ENCODE measurements at places on chromosomes 7 and 10.

DNA sequence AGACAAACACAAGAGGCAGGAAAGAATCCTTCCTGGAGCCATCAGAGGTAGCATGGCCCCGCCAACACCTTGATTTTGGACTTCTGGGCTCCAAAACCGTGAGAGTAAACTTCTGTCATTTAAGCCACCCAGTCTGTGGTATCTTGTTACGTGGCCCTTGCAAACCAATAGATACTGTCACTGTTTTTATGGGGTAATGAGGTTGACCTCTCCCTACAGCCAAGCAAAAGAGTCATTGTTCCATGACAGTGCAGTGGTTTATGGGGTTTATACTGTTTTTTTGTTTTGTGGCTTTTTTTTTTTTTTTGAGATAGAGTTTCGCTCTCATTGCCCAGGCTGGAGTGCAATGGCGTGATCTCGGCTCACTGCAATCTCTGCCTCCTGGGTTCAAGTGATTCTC is 32.8 kb downstream of the KIAA1549 start:
- DNase-seq = no peak

GRCh38 chr10:22852712-22853353 is 75.0 kb upstream of the ARMC3 start:
- no peak for DNase-seq

GRCh38 chr10:28681291-28681763 is 4.0 kb downstream of the BAMBI start:
- DNase-seq = no peak

DNA sequence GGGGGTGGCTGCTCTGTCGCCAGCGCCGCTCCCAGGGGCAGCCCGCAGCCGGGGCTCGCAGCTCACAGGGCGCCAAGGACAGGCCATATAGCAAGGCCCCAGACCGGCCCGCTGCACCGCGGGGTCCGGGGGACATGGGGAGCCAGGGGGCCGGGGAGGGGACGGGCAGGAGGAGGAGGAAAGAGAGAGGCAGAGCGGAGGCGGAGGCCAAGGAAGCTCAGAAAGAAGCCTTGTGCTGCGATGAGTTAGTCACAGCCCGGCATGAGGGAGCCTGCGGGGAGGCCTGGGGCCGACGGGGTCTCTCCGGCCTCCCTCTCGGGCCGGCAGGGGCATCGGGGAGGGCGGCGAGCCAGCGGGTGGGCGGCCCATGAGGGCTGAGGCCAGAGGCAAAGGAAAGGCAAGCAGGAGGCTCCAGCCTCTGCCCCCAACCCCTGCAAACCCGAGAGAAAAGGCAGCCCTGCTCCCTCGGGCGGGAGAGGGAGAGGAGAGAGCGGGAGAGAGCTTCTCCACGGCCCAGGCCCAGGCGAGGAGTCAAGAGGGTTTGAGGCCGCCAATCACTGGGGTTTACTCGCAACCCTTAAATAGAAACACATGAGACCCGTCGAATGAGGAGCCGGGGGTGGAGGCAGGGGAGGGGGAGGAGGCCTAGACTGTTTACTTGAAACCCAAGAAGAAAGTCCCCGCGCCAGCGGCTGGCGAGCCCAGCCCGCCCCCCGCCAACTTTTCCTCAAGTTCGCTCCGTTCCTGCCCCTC is 167.9 kb downstream of the NEURL1 start:
- DNase-seq = no peak

GRCh38 chr7:47074702-47075153 is 507.2 kb downstream of the TNS3 start:
- DNase-seq = no peak

GRCh38 chr10:91313-91712 is 42.2 kb upstream of the TUBB8 start:
- no peak for DNase-seq

GRCh38 chr10:111384556-111384955 is 307.7 kb downstream of the ADRA2A start:
- no peak for DNase-seq

DNA sequence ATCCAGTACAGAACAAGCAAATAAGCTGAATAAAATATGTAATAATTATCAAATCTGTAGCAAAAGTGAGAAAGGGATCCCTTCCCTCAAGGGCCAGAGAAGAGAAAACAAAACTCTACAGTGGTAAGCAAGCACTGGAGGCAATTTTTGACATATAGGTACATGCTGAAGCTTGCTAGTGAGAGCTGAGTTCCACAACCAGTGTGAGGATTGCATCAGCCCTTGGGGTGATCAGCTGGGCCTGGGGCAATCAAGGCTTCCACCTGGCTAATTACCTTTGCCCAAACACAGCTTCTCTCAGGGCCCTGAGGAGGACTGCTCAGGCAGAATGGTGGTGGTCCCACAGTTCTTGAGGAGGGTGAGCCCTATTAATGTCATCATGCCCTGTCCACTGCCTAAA is 134.4 kb upstream of the DLX6 start:
- no peak for DNase-seq

DNA sequence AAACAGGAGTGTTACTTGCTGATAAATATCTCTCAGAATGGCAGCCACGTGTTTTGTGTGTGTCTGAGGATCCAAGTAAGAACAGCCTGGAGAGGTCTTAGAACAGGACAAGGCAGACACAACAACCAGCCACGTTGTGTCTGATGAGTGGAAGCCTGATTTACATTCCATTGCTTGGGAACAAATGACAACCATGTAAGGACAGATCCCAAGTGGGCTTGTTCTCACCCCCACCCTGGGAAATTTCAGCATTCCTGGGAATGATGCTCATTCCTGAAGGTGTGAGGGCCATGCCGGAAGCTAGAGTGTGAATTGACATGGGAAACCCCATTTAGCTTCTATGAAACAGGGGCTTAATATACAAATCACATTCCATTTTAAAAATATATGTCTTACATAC is 35.9 kb downstream of the IL6 start:
- no peak for DNase-seq

GRCh38 chr7:4399121-4399520 is 283.0 kb upstream of the FOXK1 start:
- DNase-seq = no peak

- DNase-seq = no peak
Observed at GRCh38 chr10:70266056-70266455, 17.7 kb downstream of the NPFFR1 start.

- DNase-seq = no peak
Observed at GRCh38 chr10:109433434-109433833, 489.9 kb downstream of the XPNPEP1 start.

DNA sequence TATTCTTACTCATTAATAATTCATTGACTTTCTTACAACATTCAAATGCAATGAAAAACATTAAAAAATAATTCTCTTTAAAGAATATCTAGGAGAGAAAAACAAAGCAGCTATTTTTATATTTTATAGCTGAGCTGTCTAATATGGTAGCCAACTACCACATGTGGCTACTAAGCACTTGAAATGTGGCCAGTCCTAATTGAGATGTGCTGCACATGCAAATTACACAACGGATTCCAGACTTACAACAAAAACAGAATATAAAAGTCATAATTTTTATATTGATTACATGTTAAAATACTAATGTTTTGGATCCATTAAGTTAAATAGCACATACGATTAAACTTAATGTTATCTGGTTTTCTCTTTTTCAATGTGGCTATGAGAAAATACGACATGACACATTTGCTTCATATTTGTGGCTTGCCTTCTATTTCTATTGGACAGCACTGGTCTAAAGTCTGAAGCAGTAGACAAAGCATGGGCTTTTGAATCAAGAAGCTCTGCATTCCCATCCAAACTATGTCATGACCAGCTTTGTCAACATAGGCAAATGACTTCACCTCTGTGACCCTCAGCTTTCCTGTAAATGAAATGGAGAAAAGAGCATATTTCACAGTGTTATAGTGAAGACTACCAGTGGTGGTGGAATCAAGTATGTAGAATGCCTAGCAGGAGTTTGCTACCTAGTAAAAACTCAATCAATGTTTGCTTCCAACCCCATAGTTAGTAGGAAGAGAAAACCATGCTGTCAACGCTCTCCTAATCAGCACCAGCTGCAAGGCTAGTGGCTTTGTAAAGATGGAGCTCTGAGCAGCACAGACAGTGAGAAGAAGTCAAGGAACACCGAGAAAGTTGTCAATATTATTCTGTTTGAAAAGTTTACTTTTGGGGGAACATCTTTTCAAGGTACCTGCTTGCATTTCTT is 37.1 kb upstream of the GDF10 start:
- no peak for DNase-seq

- DNase-seq = no peak
Observed at GRCh38 chr7:91434836-91435235, 170.6 kb downstream of the FZD1 start.

- DNase-seq = no peak
Observed at GRCh38 chr10:20686015-20686635, 211.0 kb downstream of the NEBL start.

DNA sequence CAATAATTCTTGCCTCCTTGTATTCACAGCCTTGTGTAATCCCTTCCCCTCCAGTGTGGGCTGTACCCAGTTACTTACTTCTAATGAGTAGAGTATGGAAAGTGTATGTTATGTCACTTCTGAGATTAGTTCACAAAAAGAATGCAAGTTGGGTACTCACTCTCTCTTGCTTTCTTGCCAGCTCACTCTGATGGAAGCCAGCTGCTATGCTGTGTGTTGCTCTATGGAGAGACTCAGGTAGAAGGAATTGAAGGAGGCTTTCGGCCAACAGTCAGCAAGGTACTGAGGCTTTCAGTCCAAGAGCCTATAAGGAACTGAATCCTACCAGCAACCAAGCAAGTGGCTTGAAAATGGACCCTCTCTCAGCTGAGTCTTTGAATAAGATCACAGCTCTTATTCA is 9.7 kb upstream of the BICC1 start:
- no peak for DNase-seq

- DNase-seq = no peak
Observed at GRCh38 chr7:76343931-76344321, 14.9 kb downstream of the YWHAG start.

DNA sequence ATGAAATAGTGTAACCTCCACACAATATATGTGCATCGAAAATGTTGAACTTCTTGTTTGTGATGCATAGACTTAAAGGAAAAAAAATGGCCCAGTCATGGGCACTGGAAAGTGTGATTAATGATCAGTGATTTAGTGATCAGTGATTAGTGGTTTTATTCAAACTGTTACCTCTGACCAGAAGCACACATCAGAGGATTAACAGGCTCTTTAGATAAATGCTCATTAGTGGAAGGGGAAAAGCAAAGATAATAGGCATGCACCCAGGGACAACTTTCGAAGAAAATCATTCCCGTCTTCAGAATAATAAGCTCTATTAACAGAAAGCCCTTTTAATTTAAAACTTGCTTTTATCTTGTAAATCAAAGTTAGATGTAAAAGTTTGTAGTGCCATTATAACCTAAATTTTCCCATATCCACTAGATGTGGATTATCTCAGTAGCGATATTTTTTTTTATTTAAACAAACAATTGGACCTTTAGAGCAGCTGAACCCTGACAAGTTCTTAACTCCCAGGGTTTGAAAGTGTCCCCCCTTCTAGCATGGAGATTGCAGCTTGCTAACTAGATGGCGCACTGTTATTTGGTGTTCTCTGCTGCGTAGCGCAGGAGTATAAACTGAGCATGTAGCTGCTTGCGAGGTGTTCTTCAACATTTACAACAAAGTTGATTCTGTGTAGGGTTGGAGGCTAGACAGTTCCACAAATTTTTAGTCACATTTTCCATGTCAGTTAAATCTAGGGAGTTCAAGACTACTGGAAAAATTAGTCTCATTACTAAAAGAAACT is at the start of gene CREB5:
TSS of gene CREB5 (plus strand) at position 643 of the 787 bp plus-strand sequence. CDS start 397 bp downstream, outside the sequence.
- DNase-seq = no peak

DNA sequence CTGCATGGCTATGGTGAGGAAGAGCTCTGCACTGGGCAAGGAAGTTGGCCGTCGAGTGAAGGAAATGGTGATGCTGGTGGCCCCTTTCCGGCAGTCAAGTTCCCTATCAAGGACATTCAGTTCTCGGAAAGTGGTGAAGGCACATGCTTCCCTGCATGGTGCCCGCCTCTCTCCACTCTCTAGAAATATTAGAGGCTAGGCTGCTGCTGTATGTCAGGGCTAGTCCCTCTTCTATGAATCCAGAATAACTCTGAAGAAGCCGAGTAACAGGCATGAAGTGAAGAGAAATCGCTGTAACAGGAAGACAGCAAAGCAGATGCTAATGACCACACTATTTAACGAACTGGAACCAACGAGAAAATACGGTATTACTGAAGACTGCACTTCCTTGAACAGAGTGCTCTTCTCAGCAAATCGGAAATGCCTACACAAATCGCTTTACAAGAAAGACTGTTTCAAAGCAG is 5.4 kb downstream of the IDI1 start:
- no peak for DNase-seq

DNA sequence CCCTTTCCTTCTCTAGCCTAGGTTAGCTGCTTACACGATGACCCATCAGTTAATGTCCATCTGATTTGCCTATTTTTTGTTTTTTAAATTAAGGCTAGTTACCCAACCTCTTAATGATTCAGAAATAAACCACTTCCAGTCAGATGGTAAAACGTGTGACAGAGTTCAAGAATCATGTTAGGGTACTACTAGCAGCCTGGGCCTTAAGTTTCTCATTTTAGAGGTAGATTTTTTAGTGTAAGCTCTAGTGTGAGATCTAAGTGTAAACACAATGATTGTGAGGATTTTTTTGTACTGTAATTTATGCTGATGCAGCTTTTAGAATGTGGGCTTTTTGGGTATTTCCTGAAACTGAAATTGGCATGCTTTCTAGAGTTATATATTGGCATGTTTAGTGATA is 130.0 kb downstream of the CDK14 start:
- DNase-seq = no peak

DNA sequence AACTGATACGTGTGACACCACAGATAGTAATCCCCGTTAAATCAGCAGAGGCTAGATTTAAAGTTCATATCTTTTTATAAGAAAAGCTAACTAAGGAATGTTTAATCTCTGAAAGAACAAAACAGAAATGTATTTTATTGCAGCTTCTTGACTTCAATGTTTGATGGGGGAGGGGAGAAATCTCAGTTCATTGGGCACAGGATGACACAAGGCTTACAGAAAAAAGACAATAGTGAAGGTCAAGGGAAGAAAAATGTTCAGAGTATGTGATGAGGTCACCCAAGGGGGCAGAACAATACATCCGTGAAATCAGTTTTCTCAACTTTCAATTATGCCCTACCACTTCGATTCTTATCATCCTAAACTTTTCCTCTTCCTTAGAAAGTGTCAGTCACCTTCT is 102.9 kb downstream of the ELAPOR2 start:
- DNase-seq = no peak

GRCh38 chr7:86778271-86778670 is 134.6 kb downstream of the GRM3 start:
- DNase-seq = no peak

GRCh38 chr10:53852450-53853175 is 948.4 kb downstream of the PCDH15 start:
- DNase-seq = no peak

DNA sequence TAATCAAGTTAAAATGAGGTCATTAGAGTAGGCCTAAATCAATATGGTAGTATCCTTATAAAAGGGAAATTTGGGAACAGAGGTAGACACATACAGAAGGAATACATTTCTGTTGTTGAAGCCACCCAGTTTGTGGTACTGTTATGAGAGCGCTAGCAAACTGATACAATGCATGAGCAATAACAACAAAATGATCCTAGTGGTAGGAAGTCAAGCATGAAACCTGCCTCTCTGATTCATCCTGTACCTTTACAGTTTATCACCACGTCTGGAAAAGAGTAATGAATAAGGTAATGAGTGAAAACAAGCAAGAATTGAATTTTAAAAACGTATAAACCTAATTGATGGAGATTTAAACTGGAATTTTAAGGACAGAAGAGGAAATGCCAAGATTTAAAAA is 217.2 kb downstream of the PCLO start:
- DNase-seq = no peak

- no peak for DNase-seq
Observed at GRCh38 chr10:124377101-124377500, 41.6 kb downstream of the OAT start.

GRCh38 chr7:134724606-134725005 is 54.8 kb upstream of the CALD1 start:
- no peak for DNase-seq

- DNase-seq = no peak
Observed at GRCh38 chr7:48171202-48171601, at the start of gene ABCA13. Gene ABCA13, plus strand, starts transcription at chr7:48171458. Its CDS starts 26 bp downstream, at chr7:48171484.

All from anterior cingulate cortex (tissue), 58 donors.